ENCODE measurements at places on chromosomes 2 and 18. TPM values are rescaled to one million over a fixed set of nuclear protein-coding genes. Genes with fewer than 3 reads are reported as not detected.

The DAPL1 gene
- total RNA-seq = not detected

DNA sequence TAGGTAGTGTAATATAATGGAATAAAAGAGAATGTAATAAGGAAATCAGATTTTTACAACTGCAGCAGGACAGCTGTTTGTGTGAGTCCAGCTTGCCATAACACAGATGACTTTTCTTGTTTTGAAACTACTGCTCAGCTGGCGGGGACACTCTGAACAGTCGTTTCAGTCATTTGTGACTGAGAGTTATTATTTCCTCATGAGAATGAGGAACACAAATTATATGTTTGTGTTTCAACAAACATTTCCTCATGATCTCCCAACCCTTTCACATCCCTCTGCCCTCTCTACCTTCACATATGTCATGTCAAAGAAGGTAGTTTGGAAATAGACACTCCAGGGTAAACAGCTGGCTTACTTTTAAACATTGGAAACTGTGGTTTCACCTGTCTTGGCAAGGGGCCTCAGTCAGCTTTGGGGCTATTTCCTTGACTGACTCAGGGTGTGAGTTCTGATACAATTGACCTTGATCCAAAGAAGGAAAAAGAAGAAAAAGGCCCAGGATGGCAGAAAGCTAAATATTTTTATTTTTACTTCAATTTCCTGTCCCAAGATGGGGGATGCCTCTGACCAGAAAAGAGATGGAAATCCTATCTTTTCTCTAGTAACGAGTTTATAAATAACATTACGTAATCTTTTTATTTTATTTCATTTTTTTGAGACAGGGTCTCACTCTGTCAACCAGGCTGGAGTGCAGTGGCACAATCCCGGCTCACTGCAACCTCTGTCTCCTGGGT lies 593 bp downstream of the SP140L start:
- DNase-seq = no peak

GRCh38 chr2:181393472-181393871 lies 63.7 kb upstream of the ITGA4 start:
- DNase-seq = no peak

DNA sequence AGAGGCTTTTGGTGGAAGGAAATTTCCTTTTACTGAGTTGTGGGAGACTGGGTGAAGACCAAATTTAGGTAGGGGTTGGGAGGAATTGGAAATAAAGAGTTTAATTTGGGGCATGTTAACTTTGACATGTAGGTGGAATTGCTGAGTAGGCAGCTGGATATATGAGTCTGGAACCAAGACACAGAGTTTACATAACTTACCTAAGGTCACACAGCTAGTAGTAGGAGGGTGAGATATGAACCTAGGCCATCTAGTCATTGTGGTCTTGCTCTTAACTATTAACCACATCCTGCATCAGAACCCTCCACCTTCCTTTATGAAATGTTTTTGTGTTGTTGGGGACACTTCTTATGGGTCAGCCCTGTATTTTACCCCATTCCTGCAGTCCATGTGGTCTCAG lies 113.1 kb downstream of the ICOS start:
- no peak for DNase-seq

The SLC16A14 gene
- 4.0 TPM for total RNA-seq

GRCh38 chr2:120599656-120600055 lies 136.0 kb upstream of the GLI2 start:
- no peak for DNase-seq

The FOXI3 gene
- not detected for total RNA-seq

The DLX2 gene
- not detected for total RNA-seq

- DNase-seq = no peak
These were observed 81.5 kb upstream of the FZD7 start for GRCh38 chr2:201952187-201952586.

The DPYSL5 gene
- not detected for total RNA-seq

The MGAT4A gene
- total RNA-seq = 18.8 TPM

DNA sequence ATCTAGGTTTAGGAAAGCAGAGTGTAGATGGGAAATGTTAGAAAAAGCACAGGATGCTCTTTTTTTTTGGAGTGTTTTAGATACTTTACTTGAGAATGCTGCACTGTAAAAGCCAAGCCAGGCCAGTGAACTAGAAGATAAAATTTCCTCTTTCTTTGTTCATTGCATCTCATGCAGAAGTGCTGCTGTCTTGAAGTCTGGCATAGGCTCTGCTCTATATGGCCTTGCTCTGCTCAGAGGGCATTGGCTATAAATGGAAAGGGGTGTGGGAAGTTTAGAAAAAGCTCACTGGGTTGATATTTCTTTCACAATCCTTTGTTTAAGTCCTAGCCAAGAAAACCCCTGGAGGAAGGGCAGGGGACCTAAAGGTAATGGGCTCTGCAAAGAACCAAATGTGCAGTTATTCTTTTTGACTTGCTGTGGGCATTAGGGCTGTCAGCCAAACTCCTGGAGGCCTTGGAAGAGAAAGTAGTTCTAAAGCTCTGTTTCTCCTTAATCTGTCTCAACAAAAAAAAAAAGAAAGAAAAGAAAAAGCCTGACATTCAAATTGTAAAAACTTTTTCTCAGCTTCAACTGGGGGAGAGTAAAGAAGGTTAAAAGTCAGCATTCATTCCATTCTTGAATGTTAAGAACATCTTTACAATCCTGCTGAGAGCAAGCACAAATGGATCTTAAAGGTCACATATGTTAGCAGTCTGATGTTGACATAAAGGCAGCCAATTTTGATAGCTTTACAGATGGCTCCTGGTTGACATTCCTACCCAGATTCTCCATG lies 338.3 kb downstream of the GULP1 start:
- DNase-seq = no peak

DNA sequence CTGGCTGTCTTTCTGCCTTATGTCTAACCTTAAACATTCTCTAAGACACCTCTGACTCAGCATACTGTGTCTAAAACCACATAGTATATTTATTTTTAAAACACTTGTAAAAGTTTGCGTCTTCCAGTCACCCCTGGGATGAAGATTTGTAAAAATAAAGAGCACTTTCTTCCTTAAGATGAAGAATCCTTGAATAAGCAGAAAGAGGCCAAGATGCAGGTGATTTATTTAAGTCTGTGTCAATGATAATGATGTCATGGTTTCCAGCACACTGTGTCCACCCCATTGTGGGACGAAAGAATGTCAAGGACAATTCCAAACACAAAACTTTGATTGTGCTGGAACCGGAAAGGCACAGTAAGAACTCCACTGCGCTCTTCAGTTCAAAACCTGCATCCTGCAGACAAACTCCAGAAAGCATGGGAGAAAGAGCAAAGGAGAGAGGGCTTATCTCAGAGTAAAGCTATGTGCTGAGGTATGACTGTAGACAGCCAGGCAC lies 92.9 kb downstream of the ZEB2 start:
- DNase-seq = no peak

GRCh38 chr2:7703543-7704144 lies 786.4 kb downstream of the RNF144A start:
- DNase-seq = no peak

DNA sequence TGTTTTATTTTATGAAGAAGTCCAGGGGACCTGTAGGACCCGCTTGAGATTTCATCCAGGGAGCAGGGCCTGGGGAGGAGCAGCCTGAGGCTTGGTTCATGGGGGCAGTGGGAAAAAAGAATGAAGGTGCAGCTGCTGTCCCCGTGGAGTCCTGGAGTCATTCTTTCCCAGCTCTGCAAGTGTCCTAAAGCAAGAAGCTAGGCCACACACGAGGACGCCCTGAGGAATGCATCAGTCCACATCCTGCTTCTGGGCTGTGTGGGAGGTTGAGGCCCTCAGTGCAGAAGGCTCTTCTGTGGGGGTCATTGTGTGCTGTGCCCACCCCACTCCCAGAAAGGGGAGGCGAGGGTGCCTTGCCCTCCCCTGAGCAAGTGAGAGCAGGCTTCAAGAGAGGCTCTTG lies 179.9 kb upstream of the HS6ST1 start:
- no peak for DNase-seq

- DNase-seq = no peak
These were observed 163.3 kb downstream of the SMAD7 start for GRCh38 chr18:48787203-48788151.

DNA sequence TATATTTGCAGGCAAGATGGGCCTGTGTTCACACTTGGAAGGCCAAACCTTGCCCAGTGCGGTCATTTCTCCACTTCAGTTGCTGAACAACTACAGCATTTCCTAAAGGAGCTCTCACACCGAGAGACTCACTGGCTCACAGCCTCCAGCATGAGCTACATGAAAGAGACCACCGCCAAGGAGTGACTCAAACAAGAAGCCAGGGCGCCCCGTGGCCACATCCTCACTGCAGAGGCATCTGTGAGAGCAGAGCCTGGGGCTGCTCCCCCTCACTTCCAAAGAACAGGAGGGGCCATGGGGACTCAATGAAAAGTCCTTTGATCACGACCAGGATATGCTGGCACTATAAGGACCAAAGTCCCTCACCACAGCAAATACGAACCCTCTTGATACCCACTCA lies 50.0 kb downstream of the TMEM163 start:
- DNase-seq = no peak

The PPIL3 gene
- total RNA-seq = 23.2 TPM

GRCh38 chr2:233764264-233764663 lies 4.2 kb downstream of the UGT1A1 start:
- DNase-seq = no peak

DNA sequence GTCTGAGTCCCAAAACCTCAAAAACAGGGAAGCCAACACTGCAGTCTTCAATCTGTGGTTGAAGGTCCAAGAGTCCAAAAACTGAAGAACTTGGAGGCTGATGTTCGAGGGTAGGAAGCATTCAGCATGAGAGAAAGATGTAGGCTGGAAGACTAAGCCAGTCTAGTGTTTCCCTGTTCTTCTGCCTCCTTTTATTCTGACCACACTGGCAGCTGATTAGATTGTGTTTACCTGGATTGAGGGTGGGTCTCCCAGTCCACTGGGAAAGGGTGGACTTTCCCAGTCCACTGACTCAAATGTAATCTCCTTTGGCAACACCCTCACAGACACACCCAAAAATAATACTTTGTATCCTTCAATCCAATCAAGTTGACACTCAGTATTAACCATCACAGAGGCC lies 27.5 kb upstream of the IL1B start:
- DNase-seq = no peak

The SCN3A gene
- total RNA-seq = 0.84 TPM

The SEH1L gene
- total RNA-seq = 17.3 TPM

GRCh38 chr2:37849911-37850310 lies 75.2 kb upstream of the RMDN2 start:
- no peak for DNase-seq

The RPRM gene
- total RNA-seq = not detected

The APCDD1 gene
- total RNA-seq = 24.9 TPM

- DNase-seq = no peak
These were observed 306.6 kb downstream of the PTH2R start for GRCh38 chr2:208713066-208713745.

The PLEKHM3 gene
- 13.3 TPM for total RNA-seq

DNA sequence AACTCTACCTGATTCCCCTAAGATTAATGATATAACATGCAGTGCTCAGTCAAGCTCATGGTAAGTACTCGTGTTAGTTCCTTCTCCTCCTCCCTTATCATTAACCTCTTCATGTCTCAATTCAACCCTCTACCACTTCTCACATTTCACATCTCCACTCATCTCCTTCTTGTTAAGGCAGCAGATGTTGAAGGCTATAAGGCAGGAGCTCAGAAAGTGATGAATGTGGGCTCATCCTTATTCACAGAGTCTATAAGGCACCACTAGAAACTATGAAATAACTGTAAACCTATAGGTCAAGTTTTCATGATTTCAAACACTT lies 56.0 kb downstream of the CLHC1 start:
- no peak for DNase-seq

The HTR2B gene
- total RNA-seq = 0.50 TPM

The TNFRSF11A gene
- total RNA-seq = 1.2 TPM

DNA sequence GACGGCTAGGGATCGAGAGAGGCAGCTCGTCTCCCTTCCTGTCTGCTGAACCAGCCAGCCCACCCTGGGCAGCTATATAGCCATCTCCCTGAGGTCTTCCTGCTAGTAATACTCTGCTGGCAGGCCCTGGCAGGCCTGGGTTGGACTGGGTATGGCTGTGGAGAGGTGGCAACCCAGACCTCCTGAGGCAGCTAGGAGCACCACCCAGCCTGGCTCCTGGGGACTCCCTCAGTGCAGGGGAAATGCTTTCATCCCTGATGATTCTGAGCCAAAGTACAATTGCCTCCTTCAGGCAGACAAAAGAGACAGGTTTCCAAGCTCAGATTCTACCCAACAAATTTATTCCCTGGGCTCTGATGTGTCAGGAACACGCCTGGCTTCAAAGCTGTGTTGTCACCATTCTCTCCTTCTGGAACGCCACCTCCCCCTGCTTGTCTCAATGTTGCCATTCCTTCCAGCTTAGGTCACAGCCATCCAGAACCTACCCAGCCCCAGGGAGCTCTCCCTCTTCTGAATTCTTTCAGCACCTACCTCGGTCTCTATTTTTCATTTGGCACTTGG lies 4.7 kb upstream of the DNAJB2 start:
- DNase-seq = no peak

- no peak for DNase-seq
These were observed 32.4 kb downstream of the MEMO1 start for GRCh38 chr2:31978436-31978835.

The NEDD4L gene
- total RNA-seq = 67.4 TPM

- DNase-seq = no peak
These were observed 87.0 kb downstream of the GALNT3 start for GRCh38 chr2:165706960-165707487.

- DNase-seq = no peak
These were observed 50.1 kb downstream of the PGAP1 start for GRCh38 chr2:196876364-196876763.

GRCh38 chr2:102004581-102004980 lies 12.8 kb downstream of the IL1R2 start:
- no peak for DNase-seq

The MRPL53 gene
- 163 TPM for total RNA-seq

DNA sequence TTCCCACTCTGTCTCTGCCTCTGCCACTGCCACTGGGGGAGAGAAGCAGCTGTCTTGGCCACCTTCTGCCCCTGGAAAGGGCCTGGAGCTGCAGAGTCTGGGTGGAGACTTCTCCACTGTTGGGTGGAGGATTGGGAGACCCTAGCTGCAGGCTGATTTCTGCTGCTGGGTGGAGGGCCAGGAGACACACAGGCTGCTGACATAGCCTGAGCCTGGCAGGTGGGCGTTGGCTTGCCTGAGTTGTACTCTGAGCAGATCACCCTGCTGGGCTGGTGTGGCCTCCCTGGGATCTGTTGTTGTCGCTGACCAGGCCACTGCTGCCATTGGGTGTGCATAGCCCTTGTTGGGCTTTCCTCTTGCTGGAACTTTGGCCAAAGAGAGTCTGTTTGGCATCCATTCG lies 64.3 kb downstream of the ARHGEF4 start:
- no peak for DNase-seq

- no peak for DNase-seq
These were observed 42.9 kb downstream of the MREG start for GRCh38 chr2:215970425-215970824.

Data from left ventricle myocardium superior (tissue), 1 donor.